Stimulated activated CD8-positive, alpha-beta memory T cell treated with anti-CD3 and anti-CD28 coated beads, Interleukin-15, amount 100 ng/mL, for 48 hours (primary cell): ENCODE measurements at places on chromosomes 2 and 18.

GRCh38 chr2:180516232-180516631 lies 464.2 kb upstream of the UBE2E3 start:
- no peak for DNase-seq

DNA sequence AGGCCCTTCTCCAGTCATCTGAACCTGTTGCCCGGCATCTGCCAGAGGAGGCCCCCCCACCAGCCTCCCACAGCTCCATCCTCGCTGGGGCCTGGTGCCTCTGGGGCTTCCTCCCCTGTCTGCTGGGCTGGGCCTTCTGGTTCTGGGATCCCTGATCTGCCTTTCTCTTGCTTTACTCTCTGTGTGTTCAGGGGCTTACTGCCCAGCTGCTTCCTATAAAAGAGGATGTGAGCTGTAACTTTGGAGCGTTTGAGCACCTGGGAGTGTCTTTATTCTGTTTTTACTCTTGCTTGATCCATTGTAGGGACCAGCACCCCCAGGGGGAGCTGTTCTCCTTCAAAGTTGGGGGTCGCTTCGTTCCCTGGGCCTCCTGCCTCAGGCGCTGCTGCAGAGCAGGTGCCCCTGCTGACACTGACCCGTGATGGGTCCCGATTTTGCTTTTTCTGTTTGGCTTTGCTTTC lies 23.1 kb upstream of the FAHD2A start:
- DNase-seq = no peak

- no peak for DNase-seq
These were observed 55.8 kb upstream of the TTC27 start for GRCh38 chr2:32572030-32572429.

- DNase-seq = peak; percentile 8
These were observed 32.0 kb downstream of the CENPO start for GRCh38 chr2:24824966-24825882.

GRCh38 chr2:113104054-113104611 lies 23.3 kb upstream of the IL1RN start:
- peak; percentile 37 for DNase-seq

GRCh38 chr18:80157708-80158343 lies 48.8 kb downstream of the ADNP2 start:
- DNase-seq = peak; percentile 48

DNA sequence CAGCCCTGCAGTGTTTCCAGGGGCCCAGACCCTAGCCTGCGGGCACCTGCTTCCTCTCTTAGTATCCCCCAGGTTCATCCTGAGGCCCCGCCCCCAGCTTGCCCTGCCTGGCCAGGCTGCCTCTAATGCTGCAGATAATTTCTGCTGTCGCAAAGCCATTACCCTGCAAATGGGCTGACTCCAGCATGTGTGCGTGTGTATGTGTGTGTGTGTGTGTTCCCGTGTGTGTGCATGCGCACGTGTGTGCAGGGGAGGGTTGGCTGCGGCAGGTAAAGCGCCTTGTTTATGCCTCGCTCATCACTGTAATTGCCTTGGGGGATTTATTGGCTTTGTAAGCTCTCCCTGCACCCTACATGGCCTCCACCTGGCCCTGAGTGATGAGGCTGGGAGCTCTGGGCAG lies 7.6 kb upstream of the PRSS56 start:
- DNase-seq = no peak

GRCh38 chr2:40041422-40042382 lies 262.6 kb upstream of the THUMPD2 start:
- DNase-seq = no peak

- no peak for DNase-seq
These were observed 1.2 kb downstream of the STK17B start for GRCh38 chr2:196170213-196170605.

DNA sequence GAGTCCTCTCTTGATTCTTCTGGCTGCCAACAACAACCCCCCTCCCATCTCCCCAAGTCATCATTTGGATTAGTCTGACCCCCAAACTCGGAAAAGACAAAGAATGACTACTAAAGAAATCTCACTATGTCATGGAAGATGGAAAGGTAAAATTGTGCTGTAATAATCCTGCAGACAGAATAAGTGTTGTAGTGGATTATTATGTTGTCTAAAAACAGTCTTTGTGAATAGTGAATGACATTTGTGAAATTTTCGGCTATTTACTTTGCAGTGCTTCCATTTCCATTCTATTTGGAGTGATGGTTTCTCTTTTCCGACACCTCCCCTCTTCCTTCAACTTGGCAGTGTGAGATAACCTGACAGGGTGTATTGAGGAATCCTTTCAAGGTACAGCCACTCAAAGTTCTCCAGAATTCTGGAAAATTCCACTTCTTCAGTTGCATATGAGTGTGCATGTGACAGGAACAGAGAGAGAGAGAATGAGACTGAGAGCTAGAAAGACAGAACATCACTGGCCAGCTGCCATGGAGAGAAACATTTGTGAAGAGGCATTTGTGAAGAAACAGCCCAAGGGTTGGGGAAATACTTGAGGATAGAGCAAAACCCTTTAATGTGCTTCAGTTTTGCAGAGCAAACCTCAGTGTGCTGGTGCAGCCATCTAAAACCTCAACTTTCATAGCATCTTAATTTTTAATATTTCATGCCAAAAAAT lies 141.9 kb upstream of the DLX2 start:
- no peak for DNase-seq

DNA sequence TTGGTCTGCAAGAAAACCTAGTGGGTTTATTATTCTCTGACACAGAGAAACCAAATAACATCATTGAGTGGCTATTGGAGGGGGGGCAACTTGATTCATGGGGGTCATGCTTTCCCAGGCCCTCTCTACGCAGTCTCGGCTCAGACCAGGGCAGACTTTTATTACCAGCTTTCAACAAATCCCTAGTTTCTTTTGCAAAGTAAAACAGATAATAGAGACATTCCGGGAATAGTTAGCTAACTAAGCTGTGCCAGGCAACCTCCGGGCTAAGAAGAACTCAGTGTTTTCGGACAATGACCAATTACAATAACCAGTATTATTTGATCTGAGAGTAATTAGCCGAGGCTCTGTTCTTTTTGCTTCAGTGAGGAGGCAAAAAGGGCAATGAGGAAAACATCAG lies 66.3 kb downstream of the CDK15 start:
- no peak for DNase-seq

- DNase-seq = no peak
These were observed 22.6 kb upstream of the TBC1D8 start for GRCh38 chr2:101173707-101174295.

DNA sequence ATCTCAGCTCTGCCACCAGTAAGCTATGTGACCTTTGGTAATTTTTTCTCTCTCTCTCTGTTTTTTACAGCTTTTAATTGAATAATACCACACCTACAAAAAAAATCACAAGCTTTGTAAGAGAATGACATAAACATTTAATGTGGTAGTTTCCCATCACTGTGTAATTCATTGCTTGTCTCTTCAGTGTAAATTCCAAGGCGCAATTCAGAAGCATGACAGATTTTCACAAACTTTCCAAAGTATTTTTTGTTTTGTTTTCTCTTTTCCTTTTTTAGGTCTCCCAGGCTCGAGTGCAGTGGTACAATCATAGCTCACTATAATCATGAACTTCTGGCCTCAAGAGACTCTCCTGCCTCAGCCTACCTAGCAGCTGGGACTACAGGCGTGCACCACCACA lies 25.0 kb upstream of the PPM1B start:
- no peak for DNase-seq

GRCh38 chr18:57807336-57808117 lies 4.4 kb upstream of the ATP8B1 start:
- DNase-seq = no peak

DNA sequence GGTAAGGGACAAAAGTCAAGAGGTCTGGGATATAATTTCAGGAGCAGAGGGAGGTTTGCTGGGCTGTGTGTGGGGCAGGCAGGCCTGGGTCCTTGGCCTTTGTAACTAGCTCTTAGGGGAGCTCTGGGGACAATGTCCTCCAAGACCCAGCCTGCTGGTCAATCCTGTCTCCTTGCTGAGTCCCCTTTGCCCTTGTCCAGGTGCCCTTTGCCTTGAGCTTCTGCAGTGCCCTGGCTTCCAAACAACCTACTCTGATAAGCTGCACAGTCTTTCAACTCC lies 30.0 kb upstream of the REEP1 start:
- no peak for DNase-seq

DNA sequence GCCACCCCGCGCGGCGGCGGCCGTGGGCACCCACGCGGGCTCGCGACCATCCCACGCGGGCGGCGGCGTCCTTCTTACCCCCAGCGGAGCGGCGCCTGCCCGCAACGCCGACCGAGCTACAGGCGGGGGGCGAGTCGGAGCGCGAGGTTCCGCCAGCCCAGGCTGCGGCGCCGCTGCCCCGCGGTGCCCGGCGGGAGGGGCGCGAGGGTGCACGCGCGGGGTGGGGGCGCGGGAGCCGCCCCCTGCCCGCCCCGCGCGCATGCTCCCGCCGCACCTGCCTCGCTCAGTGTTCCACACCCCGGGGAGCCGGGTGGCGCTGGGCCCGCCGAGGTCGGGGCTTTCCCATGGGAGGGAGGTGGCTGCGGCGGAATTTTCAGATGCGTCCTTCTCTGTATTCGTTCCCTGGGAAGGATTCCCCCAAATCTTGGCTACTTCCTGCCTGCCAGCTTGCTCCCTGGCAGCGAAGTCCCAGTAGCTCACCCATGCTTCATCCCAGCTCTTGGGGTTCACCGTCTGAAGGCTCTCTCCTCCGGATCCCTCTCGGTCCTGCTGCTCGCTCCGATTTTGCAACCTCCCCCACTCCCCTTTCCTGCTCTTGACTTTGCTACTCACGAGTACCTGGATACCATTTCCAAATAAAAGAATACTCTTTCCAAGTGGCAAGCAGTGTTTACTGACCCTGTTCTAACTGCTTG lies at the start of gene L3MBTL4:
L3MBTL4 (minus strand) TSS at position 189 of the 695 bp plus-strand sequence. CDS start 103,286 bp downstream, outside the sequence.
- no peak for DNase-seq

GRCh38 chr2:166444306-166444705 lies 49.7 kb downstream of the SCN7A start:
- no peak for DNase-seq

DNA sequence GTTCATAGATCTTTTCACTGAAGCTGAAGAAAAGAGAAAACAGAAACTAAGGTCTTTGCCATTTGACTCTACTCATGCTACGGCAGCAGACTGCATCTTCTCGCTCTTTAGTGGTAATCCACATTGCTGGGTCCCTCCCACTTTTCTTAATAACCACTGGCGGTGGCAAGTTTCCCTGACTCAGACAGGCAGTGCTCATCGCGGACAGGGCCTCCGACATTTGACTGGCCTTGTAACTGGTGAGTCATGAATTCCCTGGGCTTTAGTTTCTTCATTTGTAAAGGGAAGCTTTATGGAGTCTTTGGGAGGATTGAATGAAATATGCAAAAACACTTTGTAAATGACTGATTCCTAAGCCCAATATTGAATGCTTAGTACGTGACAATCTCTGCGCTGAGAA lies 238.2 kb upstream of the RBBP8 start:
- no peak for DNase-seq

DNA sequence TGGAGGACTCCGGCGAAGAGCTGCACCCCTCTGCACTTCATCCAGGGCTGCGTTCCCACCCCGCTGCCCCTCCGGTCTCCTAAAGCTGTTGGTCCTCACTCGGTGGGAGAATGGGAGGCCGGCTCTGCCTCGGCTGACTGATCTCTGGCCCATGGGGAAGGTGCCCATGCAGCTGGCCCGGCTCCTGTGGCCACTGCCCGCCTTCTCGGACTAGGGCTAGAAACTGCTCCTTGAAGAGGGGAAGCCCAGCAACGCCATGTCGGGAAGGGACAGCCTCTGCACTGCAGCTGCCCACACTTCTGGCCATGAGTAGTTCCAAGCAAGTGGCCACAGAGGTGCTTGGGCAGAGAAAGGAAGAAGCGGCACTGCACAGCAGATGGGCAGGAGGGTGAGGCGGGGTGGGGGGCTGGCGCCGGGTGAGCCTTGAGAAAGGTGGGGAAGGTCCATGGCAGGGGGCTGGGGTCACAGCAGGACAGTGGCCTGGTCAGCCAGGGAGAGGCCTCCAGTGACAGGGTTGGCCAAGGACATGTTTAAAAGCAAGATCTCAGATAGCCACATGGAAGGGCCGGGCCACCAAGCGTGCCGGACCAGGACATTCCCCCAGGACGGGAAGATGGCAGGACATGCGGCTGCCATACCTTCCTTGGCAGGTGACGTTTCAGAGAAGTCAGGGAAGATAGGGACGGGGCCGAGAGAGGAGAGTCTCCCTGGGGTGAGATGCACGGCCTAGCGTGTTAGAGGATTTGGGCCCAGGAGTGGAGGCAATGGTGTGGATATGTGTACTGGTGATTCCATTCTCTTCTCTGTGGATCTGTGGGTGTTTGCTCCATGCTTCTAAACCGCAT lies 158.8 kb upstream of the HDAC4 start:
- no peak for DNase-seq

DNA sequence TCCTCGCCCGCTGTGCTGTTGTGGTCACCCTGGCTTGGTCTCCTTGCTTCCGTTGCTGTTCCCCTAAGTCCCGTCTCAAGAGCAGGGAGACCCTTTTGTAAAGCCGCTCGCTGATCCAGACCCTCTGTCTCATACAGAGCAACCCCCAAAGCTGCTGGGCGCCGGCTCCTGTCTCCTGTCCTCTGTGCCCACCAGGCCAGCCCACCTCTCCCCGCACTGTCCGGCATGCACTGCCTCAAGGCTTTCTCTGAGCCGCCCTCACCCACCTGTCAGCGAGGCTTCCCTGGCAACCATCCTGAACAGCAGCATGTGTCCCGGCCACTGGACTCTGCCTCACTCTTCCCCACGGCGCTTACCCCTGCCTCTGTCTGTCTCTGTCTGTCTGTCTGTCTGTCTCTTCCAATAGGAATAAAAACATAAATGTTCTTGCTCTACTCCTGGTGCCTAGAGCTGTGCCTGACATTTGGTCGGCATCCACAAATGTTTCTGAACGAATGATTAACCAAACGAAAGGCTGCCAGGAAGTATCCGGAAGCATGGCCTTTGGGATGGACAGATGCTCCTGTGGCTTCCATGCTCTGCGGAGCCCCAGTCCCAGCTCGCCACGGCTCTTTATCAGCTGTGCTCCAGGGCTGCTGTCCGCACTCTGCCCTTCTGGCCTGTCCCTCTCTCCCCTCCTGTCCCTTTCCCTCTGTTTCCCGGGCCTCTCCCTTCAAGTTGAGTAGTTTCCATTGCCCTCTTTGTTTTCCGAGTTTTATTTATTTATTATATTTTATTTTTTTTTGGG lies 7.8 kb downstream of the COLEC11 start:
- no peak for DNase-seq

- no peak for DNase-seq
These were observed 33.8 kb downstream of the SMC6 start for GRCh38 chr2:17719562-17720371.

GRCh38 chr2:30505500-30506180 lies 58.6 kb downstream of the LCLAT1 start:
- DNase-seq = no peak
